Kasumi-1 (cell line): ENCODE measurements at places on chromosomes 5 and 9.

DNA sequence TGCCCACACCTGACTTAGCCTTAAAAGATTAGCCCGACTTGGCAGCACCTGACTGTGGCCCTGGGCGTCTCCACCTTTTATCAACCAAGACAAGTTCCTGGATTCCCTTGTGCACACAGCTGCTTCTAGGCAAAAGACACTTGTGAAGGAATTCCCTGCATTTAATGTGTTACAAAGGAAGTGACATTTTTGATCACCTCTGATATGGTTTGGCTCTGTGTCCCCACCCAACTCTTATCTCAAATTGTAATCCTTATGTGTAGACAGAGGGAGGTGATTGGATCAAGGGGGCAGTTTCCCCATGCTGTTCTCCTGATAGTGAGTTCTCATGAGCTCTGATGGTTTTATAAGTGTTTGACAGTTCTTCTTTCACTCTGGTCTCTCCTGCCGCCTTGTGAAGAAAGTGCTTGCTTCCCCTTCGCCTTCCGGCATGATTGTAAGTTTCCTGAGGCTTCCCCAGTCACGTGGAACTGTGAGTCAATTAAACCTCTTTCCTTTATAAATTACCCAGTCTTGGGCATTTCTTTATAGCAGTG lies 2.6 kb upstream of the CPEB4 start:
- peak; percentile 31 for DNase-seq

GRCh38 chr9:79745752-79746336 lies 174.1 kb downstream of the TLE4 start:
- no peak for DNase-seq

DNA sequence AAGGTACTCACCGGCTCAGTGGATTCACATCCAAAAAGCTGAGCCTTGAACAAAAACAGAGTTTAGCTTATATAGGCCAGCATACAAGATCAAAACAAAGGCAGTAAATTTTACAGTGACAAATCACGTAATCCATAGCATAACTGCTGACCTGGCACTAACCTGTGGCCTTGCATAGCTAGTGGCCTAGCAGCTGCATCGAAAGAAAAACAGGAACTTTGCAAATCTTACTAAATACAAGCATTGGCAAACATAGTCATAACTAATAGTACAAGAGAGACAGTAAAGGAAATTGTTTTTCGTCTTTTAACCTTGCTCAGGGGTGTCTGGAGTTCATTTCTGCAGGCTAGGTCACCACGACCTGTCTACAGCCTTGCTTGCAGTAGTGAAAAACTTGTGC lies 4.8 kb downstream of the HSDL2 start:
- peak; percentile 17 for DNase-seq

DNA sequence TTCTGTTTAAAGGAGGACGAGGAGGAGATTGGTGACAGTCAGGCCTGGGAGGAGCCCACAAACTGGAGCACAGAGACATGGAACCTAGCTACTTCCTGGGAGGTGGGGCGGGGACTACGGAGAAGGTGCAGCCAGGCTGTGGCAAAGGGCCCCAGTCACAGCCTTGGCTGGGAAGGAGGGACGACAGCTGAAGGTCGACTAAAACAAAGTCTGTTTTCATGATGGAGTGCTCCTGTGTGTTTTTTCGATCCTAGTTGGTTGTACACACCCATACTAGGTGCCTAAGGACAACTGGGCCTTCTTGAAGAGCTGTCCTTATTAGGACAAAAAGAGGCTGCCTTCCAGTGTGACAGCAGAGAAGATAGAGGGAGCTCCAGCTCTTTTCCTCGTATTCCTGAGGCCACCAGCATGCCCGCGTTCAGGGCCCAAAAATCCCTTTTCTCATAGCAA lies 2.9 kb downstream of the CCDC107 start:
- DNase-seq: peak; percentile 24

DNA sequence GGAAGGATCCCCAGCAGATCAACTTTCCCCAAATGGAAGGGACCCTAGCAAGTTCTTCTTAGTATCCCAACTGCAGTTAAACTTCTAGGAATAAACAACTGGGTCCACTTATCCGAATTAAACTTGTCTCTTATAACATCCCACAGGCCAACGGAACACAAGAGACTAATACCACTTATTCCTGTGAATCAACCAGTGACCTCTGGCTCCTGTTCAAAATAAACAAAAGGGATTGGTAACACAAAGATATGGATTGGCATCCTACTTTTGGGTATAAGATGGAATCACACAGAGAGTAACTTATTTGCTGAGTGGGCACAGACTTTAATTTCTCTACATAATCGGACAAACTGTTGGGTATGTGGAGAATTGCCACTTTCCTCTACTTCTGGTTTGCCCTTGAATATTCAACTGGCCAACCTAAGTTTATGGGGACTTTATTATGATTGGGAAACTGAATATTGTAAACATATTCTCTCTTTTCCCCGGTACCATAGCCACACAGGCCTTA lies 12.4 kb upstream of the PAIP1 start:
- no peak for DNase-seq

GRCh38 chr5:60630836-60631235 lies 69.1 kb downstream of the DEPDC1B start:
- no peak for DNase-seq

- DNase-seq: no peak
Observed at GRCh38 chr9:73210886-73211666, 59.4 kb downstream of the ANXA1 start.

- no peak for DNase-seq
Observed at GRCh38 chr9:35791297-35791921, at the start of gene NPR2. TSS of gene NPR2 (plus strand) at chr9:35791591. CDS start at chr9:35792409, 818 bp downstream.

DNA sequence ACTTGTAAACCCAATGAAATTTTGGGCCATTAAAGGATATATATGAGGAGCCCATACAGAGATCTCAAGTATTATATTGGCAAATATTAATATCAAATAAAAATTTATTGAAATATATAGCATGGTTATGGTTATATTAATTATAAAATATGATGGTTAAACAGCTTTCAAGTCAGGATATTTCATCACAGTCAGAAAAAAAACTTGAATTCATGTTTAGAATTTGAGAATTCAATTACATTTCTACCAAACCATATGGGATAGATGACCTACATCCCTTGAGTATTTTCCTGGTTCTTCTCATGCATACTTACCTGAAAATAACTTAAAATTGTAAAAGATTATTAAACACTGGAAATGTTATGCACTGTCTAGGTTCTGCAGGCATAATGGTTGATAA lies 956.1 kb upstream of the EDIL3 start:
- DNase-seq: no peak

GRCh38 chr5:89065919-89066318 lies 182.9 kb upstream of the MEF2C start:
- no peak for DNase-seq

DNA sequence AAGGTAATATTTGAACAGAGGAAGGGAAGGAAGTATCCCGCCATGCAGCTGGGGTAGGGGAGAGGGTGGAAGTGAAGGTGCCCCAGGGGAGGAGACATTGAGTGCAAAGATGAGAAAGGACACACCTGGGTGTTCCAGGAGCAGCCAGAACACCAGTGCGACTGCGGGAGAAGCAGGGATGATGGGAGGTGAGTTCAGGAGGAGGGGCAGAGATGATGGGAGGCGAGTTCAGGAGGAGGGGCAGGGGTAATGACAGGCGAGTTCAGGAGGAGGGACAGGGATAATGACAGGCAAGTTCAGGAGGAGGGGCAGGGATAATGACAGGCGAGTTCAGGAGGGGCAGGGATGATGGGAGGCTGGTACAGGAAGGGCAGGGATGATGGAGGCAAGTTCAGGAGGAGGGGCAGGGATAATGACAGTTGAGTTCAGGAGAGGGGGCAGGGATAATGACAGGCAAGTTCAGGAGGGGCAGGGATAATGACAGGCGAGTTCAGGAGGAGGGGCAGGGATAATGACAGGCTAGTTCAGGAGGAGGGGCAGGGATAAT lies 17.2 kb upstream of the SPOCK1 start:
- DNase-seq: no peak

GRCh38 chr9:2761424-2761823 lies 44.1 kb downstream of the KCNV2 start:
- no peak for DNase-seq

DNA sequence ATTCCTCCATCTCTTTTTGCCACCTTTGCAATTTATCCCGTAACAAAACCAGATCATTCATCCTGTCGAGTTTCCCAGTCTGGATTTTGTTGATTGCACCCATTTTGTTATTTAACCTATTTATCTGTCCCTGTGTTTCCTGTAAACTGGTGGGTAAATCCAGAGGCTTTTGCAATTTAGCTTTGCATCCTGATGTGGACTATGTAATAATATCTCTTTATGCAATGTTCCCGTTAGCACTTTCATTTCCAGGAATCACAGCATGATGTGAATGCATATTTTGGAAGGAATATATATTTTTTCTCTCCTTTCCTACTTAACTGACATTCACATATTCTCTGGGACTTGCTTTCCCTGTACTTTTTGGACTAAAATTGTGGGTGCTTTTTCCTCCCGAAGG lies 240.3 kb upstream of the GAS1 start:
- DNase-seq: no peak

DNA sequence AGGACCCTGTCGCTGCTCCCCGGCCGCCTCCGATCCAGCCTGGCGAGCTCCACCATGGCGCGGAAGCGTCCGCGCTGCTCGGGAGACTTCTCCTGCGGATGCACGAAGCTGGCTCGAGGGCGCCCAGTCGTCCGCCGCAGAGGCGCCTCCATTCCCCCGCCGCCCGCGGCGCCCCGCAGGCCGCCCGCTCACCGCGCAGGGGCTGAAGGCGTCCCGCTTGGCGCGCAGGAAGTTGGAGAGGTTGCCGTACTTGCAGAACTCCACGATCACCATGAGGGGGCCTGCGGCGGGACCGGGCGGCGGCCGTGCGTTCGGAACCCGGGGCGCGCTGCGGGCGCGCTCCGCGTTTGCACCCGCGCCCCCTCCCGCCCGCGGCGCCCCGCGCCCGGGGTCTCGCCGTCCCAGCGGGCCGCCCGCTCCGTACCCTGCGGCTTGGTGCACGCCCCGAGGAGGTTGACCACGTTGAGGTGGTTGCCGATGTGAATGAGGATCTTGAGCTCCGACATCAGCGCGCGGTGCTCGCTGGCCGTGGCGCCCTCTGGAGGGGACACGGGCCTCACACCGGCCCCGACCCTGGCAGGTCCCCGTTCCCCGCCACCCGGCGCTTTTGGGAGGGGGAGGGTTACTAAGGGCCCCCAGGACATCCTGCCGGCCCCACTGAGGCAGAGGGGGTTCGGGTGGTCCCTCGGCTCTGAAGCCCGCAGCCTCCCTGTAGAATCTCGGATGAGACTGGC lies 27.7 kb upstream of the SCGB3A1 start:
- DNase-seq: no peak

GRCh38 chr9:116204252-116204882 lies 50.8 kb downstream of the PAPPA start:
- DNase-seq: no peak
